ENCODE measurements at places on chromosomes 16 and 17.

DNA sequence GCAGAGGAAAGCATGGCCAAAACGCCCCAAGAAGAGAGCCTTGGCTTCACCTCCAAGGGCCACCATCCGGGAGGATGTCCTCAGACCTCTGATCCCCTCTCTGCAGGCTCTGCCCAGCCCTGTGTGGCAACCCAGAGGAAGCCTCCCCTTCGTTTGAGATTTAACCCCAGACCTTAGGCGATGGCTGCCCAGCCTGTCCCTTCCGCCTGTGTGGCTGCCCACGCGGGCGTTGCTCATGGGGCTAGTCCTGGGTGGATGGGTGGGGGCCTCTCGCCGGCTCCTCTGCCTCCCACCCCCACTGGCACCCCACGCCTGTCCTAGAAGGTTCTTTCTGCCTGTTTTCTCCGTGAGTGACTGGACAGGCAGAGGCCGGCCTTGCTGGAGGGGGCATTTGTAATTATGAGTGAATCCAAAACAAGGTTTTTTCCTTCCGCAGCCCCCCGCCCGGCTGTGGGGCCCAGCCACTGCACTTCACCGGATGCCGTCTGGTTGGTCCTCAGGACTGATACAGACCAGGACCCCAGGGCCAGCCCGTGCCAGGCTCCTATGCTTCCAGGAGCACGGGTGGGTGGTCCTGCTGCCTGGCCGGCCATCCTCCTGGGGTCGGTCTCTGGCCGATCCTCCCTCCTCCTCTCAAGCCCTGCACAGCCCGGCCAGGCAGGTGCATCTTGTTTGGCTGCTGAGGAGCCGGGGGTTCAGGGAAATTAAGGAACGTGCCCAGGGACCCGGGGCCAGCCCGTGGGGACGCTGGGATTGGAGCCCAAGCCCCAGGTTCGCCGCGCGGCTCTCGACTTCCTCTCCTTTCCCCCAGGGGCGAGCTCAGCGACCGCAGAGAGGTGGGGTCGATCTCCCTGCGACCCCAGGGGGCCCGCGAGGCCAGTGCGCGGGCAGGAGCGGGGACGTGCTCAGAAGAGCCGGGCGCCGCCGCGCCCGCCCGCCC lies at the start of gene TMEM235:
TSS of gene TMEM235 (plus strand) at position 636 of the 940 bp plus-strand sequence. CDS start 393 bp downstream, outside the sequence.
- DNase-seq = no peak

DNA sequence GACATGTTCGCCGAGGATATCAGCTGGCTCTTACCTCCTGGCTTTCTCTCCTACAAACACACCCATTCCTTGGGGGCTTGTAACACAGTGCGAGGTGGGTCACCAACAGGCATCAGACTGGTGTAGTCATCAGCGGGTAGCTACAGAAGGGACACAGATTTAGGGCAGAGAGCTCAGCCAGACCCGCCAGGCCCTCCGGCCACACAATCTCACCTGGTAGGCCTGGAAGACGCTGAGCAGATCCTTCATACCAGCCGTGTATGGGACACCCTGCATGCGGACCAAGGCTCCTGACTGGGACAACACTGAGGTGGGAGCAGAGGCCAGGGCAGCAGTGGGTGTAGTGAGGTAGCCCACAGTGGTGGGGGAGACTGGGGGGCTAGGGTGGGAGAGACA lies 5.8 kb downstream of the ESRP2 start:
- no peak for DNase-seq

DNA sequence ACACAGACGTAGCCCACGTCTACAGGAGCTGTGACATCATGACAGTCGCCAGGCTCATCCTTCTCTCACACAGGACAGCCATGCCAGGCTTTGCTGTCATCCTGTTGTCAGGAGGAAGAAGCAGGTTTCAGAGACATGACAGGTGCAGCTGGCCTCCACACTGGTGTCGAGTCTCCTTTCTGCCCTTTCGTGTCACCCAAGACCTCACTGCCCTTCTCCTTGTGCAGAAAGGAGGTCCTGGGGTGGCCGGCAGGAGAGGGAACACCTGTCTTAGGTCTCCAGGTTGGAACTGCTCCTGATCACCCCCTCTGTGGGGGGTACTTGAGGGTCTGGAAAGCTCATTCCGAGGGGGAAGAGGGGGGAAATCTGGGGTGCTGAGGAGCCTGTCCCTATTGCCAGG lies 41.6 kb upstream of the IRF8 start:
- DNase-seq = no peak

DNA sequence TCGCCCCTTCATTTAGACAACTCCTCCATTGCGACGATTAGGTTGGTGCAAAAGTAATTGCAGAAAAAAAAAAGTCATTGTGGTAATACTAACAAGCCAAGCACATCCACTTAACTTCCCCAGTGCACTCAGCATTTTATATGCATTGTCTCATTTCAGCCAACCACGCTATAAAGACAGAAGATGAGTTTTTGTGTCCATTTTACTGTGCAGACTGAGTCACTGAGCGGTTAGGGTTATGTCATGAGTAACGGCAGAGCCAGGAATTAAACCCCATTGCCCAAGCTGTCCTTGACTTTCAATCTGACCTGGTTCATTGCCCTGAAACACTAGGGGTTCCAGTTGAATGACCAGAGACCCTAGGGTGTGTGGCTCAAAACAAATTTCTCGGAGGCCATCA lies 218.7 kb downstream of the XYLT1 start:
- no peak for DNase-seq

DNA sequence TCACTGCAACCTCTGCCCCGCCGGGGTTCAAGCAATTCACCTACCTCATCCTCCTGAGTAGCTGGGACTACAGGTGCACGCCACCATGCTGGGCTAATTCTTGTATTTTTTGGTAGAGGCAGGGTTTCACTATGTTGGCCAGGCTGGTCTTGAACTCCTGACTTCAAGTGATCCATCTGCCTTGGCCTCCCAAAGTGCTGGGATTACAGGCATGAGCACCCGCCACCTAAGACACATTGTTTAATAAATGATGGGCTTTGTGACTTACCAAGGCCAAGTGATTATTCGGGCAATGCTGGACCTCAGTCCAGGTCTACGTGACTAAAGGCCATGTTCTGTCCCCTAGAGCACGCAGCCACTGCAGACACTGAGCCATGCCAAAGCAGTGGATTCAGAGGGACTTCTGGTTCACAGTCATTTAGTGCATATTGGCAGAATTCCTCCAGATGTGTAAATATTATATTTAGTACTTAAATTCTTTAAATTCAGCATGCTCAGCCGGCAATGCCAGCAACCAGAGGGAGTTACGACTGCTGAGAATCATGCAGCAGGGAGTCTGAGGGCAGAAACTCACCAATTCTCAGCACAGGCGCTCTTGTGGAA lies 4.8 kb upstream of the ERCC4 start:
- DNase-seq = no peak

DNA sequence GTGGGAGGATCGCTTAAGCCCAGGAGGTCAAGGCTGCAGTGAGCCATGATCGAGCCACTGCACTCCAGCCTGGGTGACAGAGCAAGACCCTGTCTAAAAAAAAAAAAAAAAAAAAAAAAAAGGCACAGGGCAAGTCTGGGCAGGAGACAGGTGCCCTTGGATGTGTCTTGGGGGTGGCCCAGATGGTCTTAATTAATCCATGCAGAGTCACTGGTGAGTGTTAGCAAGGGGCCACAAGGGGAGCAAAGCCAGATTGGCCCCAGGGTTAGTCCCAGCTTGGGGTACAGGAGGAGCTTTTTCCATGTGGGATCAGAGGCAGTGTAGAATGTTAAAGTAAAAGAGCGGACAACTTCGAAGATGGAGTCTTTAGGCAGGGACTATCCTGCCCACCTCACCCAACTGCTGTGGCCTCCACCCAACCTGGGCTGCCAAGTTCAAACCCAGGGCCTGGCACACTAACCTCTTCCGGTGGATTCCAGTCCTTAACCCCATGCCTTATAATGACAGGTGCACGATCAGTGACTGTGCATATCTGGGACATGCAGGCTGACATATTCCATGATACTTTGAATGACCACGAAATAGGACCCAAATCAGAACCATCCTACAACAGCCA lies 32.2 kb upstream of the MFSD6L start:
- no peak for DNase-seq

DNA sequence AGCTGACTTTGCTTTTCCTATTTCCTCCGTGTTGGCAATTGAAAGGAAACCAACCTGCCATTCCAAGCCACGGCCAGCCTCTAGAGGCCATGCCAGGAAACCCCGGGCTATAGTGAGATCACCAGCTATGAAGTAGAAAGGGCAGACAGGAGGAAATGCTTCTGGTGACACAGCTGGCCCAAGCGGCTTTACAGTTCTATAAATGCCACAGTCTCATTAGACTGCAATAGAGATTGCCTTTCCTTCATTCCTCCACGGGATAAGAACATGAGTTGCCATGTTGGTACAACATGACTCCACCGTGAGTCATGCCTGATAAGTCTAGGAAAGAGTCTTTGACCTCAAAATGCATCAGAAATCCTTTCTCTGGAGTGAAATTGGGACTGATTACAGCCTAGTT lies 384.9 kb downstream of the GRIN2A start:
- no peak for DNase-seq

- peak; percentile 75 for DNase-seq
Measured at GRCh38 chr17:10114931-10115535, 83.4 kb downstream of the GAS7 start.

GRCh38 chr17:80761110-80761871 lies 216.7 kb downstream of the RPTOR start:
- DNase-seq = no peak

GRCh38 chr16:85246473-85246872 lies 134.2 kb upstream of the CIBAR2 start:
- no peak for DNase-seq

DNA sequence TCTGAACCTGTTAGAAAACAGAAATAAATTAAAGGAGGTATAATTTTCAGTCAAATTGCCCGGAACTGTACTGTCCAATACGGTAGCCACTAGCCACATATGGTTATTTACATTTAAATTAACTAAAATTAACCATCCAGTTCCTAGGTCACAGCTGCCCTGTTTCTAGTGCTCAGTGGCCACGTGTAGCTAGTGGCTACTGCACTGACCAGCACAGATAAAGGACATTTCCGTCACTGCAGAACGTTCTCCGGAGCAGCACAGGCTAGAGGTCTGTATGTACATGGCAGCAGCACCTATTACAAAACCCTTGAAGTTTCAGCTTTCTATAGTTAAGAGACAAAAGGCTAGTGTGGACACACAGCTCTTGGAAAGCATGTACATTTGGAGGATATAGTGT lies 33.7 kb downstream of the CPSF4L start:
- no peak for DNase-seq

- DNase-seq = no peak
Measured at GRCh38 chr17:40158438-40159013, 18.2 kb downstream of the CASC3 start.

- DNase-seq = no peak
Measured at GRCh38 chr17:80917716-80918560, 73.7 kb upstream of the CHMP6 start.

GRCh38 chr17:4006165-4006589 lies 41.9 kb upstream of the ATP2A3 start:
- DNase-seq = no peak

GRCh38 chr16:60204181-60204580 lies 1470.1 kb upstream of the GOT2 start:
- no peak for DNase-seq

DNA sequence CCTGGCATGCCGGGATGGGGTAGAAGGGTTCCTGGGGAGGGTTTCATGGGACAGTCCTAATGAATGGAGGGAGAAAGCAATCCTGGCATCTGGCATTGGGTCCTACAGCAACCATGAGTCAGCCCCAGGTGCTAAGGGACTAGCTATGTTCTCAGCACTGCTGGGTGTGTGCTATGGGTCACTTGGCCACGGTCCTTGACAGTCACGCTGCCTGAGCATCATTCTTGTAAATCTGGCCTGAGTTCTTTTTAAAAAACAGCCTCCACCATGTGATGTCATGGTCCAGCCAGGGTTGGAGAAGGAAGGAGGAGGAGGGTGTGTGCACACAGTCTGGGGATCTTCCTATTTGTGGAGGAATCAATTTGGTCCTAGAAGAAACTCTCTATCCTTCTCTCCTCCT lies 6.2 kb upstream of the RAMP2 start:
- no peak for DNase-seq

- DNase-seq = no peak
Measured at GRCh38 chr17:5530265-5531084, 44.1 kb downstream of the MIS12 start.

- peak; percentile 94 for DNase-seq
Measured at GRCh38 chr16:67184995-67185650, 1.4 kb upstream of the MATCAP1 start.

DNA sequence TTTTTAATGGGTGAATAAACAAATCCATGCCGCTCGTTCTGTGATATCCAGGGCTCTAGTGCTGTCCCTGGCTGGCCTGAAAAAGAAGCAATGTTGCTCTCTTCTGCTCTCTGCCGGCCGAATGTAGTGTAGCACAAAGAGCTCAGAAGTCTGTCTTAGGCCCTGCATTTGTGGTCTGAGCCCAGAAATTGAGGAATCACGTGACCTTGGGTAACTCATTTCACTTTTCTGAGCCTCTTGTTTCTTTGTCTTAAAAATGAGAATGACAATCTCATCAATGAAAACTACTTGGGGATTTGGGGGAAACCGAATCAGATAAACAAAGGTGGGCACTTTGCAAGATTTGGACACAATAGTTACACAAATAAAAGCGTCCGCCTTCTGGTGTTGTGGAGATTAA lies 381.6 kb upstream of the ASIC2 start:
- peak; percentile 72 for DNase-seq

DNA sequence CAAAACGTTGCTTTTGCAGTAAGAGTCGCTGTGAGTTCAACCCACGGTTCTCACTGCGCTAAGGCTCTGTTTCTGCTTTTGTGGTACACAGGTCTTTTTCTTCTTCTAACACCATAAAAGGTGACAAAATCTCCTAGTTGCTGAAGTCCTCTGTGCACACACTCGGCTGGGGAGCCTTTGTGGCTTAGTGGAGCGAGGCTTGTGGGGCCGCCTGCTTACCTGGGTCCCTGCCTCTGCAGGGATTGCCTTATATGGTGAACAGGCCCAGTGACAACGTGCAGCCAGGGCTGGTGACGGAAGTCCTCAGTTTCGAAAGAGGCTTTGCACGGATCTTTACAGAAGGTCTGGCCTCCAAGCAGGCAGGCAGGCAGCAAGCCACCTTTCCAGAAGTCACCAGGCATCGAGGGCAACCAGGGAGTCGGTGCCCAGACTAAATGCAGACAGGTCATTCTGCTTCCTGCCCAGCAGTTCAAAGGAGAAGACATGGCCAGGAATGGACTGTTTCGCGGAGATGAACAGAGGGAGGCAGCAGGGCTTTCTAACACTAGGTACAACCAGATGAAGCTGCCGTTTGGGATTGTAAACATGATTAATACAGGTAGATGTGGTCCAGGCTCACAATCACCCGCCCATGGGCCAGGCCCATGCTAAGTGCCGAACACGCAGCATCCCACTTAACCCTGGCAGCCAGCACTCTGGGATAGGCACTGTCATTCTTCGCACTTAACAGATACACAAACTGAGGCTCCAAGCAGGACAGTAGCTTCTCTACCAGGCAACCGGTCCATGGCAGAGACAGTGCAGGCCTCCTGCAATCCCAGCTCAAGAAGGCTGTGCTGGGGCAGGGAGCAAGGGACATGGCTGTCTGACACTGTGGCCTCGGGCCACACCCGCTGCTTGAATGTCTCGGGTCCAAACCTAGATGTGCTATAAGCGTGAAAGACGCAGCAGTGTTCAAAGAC lies 10.7 kb upstream of the MEAK7 start:
- DNase-seq = no peak

All from mesendoderm (in vitro differentiated cells).